Caco-2 (cell line): ENCODE measurements at places on chromosomes 6 and 20.

DNA sequence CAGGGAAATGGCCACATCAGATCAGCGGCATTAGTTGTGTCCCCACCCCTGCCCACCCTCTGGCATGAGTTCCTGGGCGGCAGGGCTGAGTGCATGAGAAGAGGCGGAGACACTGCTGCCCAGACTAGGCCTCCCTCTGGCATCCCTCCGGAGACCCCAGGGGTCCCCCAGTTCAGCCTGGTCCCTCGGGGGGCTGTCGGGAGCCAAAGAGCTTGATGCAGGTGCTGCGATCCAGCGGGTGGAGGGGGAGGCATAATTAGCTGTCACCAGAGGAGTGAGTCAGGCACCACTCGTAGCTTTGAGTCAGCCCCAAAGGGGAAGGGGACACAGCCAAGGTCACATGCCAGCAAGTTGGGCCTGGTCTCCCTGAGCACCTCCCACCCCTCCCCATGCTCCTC lies 34.5 kb downstream of the DLGAP4 start:
- no peak for DNase-seq

GRCh38 chr6:1326535-1327121 lies 14.7 kb downstream of the FOXQ1 start:
- no peak for DNase-seq

DNA sequence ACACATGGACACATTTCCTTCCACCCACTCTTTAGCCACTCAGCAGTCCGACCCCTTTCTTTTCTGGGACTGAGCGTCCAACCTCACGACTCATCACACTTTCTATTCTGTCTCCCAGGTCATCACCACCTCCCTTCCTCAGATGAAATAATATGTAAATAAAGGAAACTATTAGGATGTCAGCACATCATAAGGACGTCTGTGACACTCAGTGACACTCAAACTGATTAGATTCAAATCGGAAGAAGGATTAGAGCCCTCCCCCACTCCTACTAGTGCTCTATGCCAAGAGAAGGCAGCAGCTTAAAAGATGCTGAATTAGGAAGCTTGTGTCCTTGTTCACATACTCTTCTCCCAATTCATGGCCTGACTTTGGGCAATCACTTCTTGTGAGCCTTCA lies 113.6 kb downstream of the TNFRSF21 start:
- no peak for DNase-seq

DNA sequence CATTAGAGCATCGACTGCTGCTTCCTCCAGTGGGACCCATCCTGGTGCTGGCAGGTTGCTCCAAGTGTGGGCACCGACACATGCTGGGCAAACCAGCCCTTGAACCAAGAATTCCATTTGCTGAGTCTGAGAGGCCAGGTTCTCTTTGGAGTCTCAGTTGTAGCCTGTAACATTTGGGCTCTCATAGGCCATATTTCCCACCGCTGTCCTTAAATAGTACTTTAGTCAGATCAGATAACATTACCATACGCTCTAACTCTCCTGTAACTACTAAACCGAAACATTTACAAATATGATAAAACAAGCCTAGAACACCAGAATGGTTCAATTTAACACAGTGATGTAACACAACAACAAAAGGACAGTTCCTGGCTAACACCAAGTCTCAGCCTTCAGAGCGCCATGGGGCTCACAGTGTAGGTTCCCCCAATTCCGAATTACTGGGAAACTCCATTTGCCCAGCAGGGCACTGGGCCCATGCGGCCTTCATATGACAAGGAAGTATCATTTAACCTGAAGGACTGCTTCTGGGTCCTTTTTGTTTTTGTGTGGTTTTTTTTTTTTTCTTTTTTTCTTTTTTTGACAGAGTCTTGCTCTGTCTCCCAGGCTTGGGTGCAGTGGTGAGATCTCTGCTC lies 28.4 kb upstream of the CD93 start:
- DNase-seq = no peak

GRCh38 chr6:81797591-81797990 lies 45.1 kb upstream of the TENT5A start:
- DNase-seq = no peak
